Vagina (tissue), 2 donors: ENCODE measurements at places on chromosomes 4 and X. TPM values are rescaled to one million over a fixed set of nuclear protein-coding genes. Genes with fewer than 3 reads are reported as not detected.
A peak's percentile ranks its signal among the peaks of the same experiment; 100 is the strongest.

DNA sequence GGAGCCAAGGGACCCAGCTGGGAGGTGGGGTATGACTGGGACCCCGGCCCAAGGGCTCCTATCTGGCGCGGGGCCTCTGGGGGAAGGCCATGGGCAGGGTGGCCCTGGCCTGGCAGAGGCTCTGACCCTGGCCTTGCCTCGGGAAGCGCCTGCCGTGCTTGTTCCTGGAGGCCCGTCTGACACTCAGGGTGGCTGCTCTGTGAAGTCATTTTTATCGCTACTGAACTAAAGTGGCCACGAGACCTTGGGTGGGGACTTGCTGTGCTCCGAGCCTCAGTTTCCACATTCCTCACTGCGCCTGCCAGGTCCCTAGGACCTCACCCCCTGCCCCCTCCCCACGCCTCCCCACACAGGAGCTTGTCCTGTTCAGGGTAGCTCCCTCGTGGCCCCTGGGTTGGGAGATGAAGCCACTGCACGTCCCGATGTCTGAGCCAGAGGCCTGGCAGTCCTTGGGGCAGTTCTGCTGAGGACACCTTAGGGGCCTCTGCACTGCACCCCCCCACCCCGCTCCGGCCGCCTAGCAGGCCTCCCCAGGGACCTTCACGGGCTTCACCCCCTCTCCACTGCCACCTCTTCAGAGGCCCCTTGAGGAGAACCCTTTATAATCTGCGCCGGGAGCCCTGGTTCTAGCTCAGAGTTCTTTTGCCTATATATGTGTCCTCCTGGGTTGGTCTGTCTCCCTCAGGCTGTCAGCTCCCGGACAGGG, 639 bp upstream of the SORCS2 start:
- peaks cover 17% of the 10 kb centered on the region for H3K4me1 ChIP-seq
- DNase-seq, result no peak

GRCh38 chrX:101191217-101191750, 28.3 kb upstream of the DRP2 start:
- H3K27ac ChIP-seq, result no peak overlapping the region
- H3K27me3 ChIP-seq, result no peaks in the 10 kb centered on the region
- H3K36me3 ChIP-seq, result no peaks in the 10 kb centered on the region
- H3K4me3 ChIP-seq, result peak overlapping the region; percentile 25
- DNase-seq, result no peak

DNA sequence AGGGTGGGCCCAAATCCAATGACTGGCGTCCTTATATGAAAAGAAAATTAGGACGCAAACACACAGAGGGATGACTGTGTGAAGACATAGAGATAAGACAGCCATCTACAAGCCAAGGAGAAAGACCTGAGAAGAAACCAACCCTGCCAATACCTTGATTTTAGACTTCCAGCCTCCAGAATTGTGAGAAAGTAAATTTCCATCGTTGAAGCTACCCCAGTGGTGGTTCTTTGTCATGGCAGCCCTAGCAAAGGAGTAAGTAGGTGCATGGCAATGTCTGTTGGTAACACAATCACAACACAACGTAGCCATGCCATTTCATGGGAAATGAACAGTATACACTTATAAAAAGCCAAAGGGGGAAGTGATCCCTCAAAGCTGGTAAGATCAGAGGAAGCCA, 25.3 kb downstream of the SMIM20 start:
- H3K4me3 ChIP-seq, result no peak overlapping the region
- no peak for DNase-seq
- H3K4me1 ChIP-seq, result no peaks in the 10 kb centered on the region
- H3K27me3 ChIP-seq, result no peaks in the 10 kb centered on the region

GRCh38 chrX:1657367-1658070, 42.7 kb downstream of the ASMT start:
- H3K36me3 ChIP-seq, result no peaks in the 10 kb centered on the region
- H3K4me3 ChIP-seq, result no peak overlapping the region
- DNase-seq, result no peak
- no peaks in the 10 kb centered on the region for H3K27me3 ChIP-seq

GRCh38 chr4:26884486-26884988, 23.9 kb downstream of the STIM2 start:
- no peak overlapping the region for H3K27ac ChIP-seq
- H3K4me1 ChIP-seq, result peaks cover 24% of the 10 kb centered on the region
- DNase-seq, result no peak
- no peak overlapping the region for H3K4me3 ChIP-seq
- H3K27me3 ChIP-seq, result no peaks in the 10 kb centered on the region

DNA sequence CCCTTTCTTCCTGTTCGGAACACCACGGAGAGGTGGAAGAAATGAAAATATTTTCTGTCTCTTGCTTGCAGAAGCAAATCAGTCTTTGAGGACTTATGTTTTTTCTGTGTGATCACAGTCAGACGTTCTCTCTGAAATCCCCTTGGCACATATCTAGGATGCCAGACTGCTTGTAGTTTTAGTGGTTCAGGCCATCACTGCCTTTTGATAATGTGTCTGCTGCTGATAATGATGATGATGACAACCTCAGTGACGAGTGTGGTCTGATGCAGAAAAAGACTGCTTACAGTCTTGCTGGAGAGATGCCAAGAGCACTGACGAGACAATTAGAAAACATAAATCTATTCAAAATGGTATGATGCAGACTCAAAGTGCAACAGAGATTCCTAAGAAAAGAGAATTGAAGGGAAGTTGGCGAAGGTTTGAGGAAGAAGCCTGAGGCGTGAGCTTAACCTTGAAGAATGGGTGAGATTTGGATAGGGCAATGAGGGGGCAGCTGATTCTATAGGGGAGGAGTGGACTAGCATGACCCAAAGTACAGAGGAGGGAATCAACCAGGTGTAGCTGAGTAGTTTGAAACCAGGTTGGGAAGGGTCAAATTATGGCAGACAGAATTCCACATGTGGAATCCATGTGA, 7.9 kb downstream of the RAB33A start:
- H3K36me3 ChIP-seq, result no peaks in the 10 kb centered on the region
- no peak overlapping the region for H3K4me3 ChIP-seq
- no peak overlapping the region for H3K27ac ChIP-seq
- peaks cover 2% of the 10 kb centered on the region for H3K4me1 ChIP-seq
- no peak for DNase-seq

DNA sequence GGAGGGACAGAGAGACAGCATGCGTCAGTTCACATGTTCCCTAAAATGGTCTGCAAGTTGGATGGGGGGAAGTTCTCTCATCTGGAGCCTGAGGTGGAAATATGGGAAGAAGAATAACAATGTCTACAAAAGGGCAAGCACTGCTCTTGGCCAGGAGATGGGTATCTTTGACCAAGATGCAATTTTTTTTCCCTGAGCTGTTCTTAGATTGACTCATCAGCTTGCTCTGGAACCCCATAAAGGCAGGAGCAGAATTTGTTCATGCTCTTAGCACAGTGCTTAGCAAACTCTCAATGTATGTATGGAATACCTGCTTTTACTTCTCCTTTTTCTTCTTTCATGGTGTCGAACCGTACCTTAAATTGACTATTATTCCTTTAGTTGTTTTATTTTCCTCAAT, 90.5 kb upstream of the ZNF827 start:
- no peak for DNase-seq
- no peak overlapping the region for H3K27ac ChIP-seq
- no peaks in the 10 kb centered on the region for H3K36me3 ChIP-seq
- H3K4me3 ChIP-seq, result no peak overlapping the region
- H3K27me3 ChIP-seq, result no peaks in the 10 kb centered on the region

DNA sequence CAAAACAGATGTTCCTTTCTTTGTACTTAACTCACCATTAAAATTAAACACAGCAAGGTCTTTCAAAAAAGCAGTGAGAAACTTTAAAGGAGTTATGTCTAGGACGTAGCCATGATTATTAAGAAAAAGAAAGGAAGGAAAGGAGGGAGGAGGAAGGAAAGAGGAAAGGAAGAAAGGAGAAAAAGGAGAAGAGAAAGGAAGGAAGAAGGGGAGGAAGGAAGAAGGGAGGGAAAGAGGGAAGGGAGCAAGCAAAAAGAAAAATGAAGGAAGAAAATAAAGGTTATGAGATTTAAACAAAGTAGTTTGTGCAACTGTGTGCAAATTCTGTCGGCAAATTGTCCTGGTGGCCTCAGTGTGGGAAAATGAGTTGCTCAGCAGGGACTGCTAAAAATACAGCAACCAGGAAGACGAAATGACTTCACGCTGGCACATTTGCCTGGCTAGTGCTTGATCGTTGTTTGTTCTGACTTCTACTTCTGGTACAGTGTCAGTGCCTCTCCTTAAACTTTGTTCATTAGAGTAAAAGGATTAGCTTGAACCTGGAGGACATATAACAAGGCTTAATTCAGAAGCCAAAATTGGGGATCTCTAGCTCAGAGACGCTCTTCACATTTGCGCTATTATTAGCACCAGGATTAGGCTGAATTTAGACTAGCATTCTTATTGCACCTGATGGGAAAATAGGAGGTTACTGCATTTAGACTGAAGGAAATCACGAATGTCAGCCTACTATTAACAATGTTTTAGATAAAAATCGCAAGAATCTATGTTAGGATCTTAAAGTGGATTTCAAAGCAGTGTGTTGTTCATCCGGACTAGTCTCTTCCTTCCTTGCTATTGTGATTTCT, 81.2 kb downstream of the DCK start:
- no peak overlapping the region for H3K4me3 ChIP-seq
- H3K27ac ChIP-seq, result no peak overlapping the region
- no peaks in the 10 kb centered on the region for H3K4me1 ChIP-seq
- H3K36me3 ChIP-seq, result no peaks in the 10 kb centered on the region
- no peak for DNase-seq

- H3K36me3 ChIP-seq, result no peaks in the 10 kb centered on the region
- no peak overlapping the region for H3K4me3 ChIP-seq
- no peaks in the 10 kb centered on the region for H3K4me1 ChIP-seq
- H3K27ac ChIP-seq, result no peak overlapping the region
Measured at GRCh38 chrX:105299286-105299685, 78.8 kb upstream of the TEX13A start.

DNA sequence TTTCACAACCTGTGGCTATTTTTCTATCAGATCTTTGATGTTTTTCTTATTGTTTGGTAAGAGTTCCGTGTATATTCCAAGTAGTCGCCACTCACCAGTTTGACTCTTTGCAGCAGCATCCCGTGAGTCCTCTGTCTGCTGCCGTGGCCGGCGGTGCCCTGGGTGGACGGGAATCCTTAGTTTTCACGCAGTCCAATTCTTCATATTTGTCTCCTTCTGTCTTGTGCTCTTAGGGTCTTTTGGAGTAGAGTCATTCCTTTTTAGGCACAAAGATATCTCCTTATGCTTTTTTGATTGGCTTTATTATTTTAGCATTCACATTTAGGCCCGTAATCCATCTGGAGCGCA, 94.9 kb upstream of the MSX1 start:
- no peaks in the 10 kb centered on the region for H3K4me1 ChIP-seq
- no peak overlapping the region for H3K27ac ChIP-seq
- no peak for DNase-seq
- H3K27me3 ChIP-seq, result no peaks in the 10 kb centered on the region

DNA sequence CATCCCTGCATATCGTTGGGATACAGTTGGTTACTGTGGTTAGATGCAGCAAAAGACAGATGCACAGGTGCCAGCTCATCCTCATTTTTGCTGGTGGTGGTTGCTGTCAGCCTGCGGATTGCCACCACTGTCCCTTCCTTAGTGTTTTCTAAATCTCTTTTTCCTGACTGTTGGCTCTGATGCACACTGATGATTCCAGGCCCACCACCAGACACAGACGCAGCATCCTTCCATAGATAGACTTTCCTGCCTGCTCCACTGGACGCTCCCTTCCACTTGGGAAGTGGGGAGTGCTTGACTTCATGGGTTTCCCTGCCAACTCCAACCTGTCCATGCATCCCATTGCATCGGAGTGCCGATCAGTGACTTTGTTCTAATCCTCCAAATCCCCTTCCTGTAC, 101.5 kb downstream of the EGF start:
- no peak overlapping the region for H3K4me3 ChIP-seq
- H3K27me3 ChIP-seq, result no peaks in the 10 kb centered on the region
- no peak for DNase-seq
- no peaks in the 10 kb centered on the region for H3K36me3 ChIP-seq
- H3K27ac ChIP-seq, result no peak overlapping the region

CNKSR2 gene
- total RNA-seq, result 4.2 TPM

UGT2B15 gene
- total RNA-seq, result not detected

YY2 gene
- 0.98 TPM for total RNA-seq

SPACA5B gene
- not detected for total RNA-seq
